Fibroblast of skin of right quadriceps (primary cell): ENCODE measurements at places on chromosomes 2 and 18.

DNA sequence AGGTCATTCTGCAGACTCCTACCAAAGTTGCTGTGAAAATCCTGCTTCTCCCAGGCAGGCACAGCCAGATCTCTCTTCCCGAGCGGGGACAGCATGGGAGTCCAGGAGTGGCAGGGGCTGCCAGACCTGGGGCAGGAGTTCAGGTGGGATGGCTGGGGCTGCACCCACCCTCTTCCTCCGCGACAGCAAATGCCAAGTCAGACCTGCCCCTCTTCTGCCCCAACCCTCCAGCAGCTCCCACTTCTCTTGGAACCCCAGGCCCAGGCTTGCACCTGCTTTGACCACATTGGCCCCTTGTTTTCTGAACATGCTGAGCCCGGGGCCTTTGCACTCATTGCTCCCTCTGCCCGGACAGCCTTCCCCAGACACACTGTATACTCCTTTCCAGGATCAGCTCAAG, 288.2 kb upstream of the HS6ST1 start:
- DNase-seq = no peak

DNA sequence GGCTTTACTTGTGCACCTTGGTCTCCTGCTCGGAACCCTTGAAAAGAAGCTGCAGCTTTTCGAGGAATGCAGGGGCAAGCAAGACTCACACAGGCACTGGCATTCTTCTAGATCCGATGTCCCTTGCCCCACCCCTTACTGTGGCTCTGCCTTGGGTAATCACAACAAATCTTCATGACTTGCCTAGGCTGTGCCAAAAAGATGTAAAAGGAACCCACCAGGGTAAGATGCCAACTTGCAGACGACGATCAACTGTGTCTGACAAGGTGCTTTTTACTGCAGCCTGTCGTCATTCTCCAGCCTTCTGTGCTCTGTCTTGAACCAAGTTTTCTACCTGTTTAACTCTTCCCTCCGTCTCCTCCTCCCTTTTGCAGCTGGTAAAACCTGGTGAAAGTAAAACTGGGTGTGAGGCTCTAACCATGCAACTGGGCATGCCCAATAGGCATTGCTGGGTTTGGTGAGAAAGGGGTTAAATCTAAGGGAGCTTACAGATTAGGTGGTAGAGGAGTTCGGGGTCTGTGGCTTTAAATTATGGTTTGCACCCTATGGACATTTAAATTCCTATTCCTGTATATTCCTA, 909 bp upstream of the NRXN1 start:
- no peak for DNase-seq

DNA sequence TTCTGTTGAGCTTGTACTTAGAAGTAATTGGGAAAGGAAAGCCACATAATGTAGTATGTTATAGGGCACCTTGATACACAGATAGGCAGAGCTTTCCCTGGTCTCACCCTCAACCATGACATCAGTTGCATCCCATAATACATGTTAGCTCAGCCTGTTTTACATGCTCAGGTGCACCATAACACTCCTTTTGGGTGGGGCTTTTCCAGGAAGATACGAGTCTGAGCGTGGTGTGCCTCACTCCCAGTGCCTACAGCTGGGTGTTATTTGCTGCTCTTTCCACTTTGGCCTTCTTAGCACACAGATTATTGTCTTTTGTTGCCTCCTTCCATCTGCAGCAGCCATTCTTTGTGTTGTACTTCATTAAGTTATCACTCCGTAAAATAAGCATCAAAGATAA, 11.9 kb downstream of the TTC39C start:
- no peak for DNase-seq

- DNase-seq = peak; percentile 78
Observed at GRCh38 chr2:18209934-18210639, 331.6 kb downstream of the KCNS3 start.

DNA sequence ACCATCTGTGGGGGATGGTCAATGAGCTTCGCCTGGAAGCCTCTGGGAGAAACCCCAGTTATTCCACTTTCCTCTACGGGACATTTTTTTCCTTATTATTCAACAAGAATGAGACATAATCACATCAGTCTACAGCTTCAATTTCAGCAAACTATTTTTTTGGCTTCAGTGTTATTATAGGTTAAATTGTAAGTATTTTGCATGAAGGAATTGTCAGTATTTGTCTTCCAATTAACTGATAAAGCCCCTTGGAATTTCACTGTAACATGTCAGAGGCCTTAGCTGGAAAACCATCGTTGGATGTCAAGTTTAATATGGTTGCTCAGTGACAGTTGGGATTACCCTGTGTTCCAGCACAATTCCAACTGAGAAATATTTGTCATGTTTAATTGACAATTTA, 480.9 kb upstream of the CHST9 start:
- peak; percentile 52 for DNase-seq
